Suppressor macrophage (primary cell): ENCODE measurements at places on chromosomes 2 and 18.
A peak's percentile ranks its signal among the peaks of the same experiment; 100 is the strongest.

DNA sequence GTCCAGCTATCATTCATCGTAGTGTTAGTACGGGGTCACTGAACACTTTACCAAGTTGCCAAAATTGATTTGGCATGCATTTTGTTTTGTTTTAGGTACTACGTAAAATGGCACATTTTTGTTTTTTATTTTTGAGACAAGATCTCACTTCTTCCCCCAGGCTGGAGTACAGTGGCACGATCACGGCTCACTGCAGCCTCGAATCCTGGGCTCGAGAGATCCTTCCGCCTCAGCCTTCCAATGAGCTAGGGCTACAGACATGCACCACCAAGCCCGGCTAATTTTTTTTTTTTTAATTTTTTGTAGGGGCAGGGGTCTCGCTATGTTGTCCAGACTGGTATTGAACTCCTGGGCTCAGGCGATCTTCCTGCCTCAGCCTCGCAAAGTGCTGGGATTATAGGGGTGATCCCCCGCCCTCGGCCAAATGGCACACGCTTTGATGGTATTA, 786 bp downstream of the TAF1B start:
- peak; percentile 45 for DNase-seq

DNA sequence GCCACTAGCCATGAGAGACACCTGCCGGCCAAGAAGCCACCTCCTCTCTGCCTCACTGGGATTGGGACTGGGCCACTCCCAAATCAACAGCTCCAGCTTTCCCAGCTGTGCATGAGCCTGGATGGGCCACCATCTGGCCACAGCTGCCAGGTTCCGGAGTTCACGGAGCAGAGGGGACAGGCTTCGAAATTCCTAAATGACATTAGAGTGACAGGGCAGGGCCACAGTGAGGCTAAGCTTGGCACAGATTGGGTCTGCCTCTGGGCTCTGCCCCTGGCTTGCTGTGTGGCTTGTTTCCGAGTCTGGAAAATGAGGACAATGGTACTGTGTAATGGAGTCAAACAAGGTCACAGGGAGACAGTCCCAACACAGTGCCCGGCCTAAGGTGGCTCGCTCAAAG, 6.5 kb downstream of the DIPK1C start:
- DNase-seq: no peak

DNA sequence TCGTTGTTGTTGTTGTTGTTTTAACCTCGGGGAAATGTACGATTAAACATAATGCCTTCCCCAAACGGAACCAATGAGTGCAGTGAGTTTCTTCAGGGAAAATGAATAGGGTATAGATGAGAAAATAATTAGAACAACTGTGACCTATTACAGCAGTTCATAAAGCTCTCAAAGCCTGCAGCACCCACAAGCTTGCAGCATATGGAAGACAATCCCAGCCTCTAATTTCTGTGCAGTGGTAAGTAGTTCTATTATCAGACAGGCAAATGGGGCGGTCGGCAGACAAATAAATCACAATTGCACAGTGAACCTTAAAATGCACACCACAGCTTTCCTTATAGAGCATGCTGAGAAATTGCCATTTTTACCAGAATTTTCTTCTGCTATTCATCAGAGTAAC, 159.5 kb downstream of the MYT1L start:
- no peak for DNase-seq

GRCh38 chr2:127695491-127696472, 5.5 kb upstream of the SFT2D3 start:
- DNase-seq: peak; percentile 75

DNA sequence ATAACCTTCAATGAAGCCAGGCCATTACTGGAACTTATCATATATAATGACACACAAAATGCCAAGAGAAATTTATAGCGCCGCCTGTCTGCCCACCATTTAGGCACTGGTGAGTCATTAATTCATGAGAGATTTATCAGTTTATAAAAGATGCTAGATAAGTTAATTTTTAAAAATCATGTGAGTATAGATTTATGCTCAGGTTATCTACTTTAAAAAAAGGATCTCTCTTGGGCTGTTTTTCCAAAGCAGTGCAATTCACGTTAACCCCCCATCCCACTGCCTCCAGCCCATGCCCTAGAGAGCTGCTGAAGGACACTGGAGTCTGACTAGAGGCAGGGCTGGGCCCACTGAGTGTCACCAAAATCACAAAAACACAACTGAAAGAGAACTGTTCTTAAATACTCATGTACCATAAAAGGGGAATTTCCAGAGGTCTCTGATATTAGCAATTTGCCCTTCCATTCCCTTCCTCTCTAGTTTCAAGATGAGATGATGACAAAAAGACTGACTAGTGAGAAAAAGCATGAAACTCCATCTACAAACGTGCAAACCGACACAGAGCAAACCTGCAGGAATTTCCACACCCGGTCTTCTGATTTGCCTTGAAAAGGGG, 160.8 kb downstream of the BCL2 start:
- no peak for DNase-seq

GRCh38 chr2:63819256-63819655, 22.4 kb upstream of the UGP2 start:
- DNase-seq: no peak

DNA sequence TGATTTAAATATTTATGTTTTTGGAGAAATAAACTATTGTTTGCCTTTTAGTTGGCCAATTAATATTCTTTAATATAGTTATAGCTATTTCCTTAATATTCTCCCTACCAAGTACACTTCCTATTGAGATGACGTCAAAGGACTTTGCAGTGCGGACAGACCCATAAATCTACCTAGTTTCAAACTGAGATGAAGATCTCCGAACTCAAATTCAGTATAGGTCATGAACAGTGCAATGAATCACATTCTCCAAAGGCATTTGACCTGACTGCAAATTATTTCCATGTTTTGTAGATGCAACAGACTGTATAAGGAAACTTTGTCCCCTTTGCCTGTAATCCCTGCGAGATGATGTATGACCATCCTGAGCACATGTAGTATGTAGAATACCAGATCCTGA, 342.6 kb upstream of the FIGN start:
- no peak for DNase-seq

DNA sequence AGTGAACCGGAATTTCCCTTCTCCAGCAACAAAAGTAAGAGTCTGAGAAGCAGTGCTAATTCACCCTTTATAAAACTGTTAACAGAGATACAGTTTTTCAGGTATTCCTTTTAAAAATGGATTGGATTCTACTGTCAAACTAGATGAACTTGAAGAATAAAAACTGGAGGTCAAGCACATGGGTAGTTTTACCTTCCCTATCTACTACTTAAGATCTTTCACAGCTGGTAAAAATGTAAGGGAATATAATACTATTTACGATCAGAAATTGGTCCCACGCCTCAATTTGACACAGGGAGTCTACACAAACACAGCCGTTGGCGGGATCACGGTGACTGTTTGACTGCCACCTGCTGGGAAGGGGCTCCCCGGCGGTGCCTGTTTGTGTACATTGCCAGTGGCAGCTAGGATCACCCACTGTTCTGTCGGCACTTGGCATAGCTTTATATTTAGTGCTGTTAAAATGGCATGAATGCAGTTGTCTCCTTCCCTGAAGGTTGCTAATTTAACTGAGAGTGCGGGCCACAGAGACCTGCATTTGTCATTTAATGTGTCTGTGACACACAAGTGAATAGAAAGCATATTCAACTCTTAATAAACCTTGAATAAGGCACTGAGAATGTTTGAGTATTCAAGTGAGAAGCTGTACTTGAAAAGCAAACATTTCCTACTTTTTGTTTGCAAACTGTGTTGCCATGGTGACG, 59.5 kb downstream of the ABCG8 start:
- no peak for DNase-seq

DNA sequence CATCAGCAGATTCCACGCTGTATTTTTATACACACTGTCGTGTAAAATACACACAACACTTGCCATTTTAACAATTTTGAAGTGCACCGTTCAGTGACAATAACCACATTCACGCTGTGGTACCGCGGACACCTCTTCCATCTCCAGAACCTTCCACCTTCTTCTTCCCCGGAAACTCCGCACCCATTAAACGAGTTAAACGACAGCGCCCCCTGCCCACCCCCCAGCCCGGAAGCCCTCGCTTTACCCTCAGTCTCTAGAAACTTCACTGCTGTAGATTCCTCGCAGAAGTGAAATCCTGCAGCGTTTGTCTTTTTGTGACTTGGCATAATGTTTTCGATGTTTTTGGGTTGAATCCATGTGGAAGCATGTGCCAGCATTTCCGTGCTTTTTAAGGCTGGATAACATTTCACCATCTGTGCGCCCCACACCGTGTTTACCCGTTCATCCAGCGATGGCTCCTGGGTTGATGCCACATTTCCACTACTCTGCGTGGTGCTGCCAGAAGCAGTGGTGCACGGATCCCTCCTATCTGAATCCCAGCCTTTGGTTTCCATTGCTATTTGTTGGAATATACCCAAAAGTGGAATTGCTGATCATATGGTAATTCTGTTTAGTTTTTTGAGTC, 32.0 kb upstream of the TMEM18 start:
- DNase-seq: no peak

GRCh38 chr2:108139521-108139920, 100.2 kb upstream of the SULT1C3 start:
- no peak for DNase-seq

DNA sequence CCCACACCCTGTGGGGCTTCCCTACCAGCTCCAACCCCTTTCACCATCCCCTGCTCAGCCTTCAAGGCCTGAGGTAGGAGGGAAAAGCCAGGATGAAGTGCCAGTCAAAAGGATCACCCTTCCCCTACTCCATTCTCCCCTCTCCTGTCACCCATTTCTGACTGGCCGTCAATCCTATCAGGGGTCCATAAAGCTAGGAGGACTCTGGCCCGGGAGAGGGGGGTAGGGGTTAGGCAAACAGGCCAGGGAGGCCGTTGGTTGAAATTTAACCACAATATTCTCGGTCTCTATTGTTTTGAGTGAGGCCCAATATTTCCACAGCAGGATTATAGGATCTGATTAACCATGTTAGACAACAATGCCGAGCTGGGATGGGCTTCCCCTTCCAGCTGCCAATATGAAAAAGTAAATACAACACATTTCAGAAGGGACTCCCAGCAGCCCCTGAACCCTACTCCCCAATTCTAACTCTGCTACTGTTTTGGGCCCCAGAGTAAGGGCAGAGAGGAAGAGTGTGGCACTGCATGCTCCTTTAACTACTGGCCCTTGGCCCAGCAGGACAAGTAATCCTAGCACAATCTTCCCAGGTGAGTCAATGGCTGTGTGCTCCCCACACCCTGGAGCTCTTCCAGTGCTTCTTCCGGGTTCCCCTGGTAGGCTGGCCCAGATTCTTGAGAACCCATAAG, 10.6 kb upstream of the IHH start:
- no peak for DNase-seq

DNA sequence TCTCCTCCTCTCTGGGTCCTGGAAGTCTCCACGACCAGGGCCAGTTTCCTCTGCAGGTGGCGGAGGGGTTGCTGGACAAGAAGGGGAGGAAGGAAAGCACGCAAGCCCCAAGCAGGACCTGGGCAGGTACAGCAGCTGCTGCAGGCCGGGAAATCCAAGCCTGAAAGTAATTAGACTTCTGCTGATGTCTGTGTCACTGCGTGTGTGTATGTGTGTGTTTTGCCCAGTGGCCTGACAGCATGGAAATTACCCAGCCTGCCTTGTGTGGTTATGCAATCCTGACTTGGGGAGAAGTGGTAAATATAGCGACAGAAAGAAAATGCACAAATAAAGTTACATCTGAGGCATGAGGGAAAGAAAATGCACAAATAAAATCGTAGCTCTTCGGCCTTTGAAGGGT, 121.8 kb upstream of the ZBTB14 start:
- peak; percentile 79 for DNase-seq

- no peak for DNase-seq
These were observed 565.2 kb upstream of the ID2 start for GRCh38 chr2:8116661-8117060.

DNA sequence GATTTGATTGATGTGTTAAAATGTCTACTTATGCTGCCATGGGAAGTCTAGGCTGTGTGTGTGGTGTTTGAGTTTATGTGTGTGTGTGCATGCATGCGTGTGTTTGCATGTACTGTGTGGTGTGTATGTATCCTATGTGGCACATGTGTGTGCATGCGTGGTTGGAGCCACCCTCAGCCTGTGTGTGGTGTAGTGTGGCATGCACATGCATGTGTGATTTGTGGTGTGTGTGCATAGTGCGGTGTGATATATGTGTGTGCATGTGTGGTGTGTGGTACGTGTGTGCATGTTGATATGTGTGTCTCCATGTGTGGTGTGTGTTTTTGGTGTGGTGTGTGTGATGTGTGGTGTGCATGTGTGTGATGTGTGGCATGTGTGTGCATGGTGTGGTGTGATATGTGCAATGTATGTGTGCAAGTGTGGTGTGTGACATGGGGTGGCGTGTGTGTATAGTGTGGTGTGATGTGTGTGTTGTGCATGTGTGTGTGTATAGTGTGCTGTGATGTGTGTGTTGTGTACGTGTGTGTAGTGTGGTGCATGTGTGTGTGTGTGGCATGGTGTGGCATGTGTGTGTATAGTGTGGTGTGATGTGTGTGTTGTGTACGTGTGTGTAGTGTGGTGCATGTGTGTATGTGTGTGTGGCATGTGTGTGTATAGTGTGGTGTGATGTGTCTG, 66.6 kb upstream of the HDAC4 start:
- no peak for DNase-seq

DNA sequence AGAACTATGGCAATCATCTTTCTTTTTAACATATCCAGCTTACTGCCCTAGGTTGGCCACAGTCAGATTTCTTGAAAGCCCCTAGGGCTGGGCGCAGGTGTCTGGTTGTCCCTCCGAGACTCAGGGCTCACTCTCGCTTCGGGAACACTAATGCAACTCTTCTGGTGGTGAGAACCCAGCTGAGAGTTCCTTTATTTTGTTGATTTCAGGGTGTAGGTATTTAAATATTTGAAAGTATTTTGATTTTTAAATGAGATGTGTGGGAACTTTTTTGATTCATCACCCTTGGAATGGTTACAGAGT, 40.7 kb downstream of the INPP4A start:
- DNase-seq: no peak

GRCh38 chr18:61643884-61644647, 248.7 kb downstream of the RNF152 start:
- no peak for DNase-seq

DNA sequence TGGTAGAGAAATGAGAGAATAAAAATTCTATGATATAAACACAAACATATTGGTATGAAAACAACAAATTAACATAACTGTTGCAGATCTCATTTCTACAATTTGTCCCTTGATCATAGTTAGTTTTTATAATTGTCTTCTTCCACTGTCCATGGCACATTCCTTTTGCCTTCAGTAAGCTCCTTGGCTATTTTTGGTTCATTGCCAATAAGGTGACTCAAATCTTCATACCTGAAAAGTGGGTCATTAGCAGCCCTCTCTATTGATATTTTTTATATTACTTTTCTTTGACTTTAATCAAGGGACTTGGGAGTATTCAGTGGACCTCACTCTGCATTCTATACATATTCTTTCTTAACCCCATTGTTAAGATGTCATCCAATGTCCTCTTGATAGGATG, 552.9 kb downstream of the TDRD15 start:
- no peak for DNase-seq

DNA sequence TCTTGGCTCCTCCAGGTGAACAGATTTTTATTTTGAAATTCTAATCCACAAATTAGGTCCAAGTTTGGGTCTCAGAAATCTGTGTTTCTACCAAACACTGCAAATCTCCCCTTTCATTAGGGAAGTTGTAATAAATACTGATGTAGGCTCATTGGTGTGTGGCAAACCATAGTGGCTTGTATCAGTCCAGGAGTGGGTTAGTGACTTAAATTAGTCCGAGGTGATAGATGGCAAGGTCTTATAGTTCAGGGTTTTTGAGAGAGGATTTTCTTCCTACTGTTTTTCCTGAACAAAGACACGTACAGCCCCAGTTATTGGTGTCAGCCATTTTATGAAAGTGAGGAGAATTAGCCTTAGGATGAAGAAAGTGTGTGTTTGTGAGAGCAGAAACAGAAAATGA, 74.6 kb downstream of the RPRM start:
- DNase-seq: no peak

- DNase-seq: peak; percentile 44
These were observed 127.6 kb downstream of the QPCT start for GRCh38 chr2:37471994-37472393.
